ENCODE measurements at places on chromosomes 11 and 22.

DNA sequence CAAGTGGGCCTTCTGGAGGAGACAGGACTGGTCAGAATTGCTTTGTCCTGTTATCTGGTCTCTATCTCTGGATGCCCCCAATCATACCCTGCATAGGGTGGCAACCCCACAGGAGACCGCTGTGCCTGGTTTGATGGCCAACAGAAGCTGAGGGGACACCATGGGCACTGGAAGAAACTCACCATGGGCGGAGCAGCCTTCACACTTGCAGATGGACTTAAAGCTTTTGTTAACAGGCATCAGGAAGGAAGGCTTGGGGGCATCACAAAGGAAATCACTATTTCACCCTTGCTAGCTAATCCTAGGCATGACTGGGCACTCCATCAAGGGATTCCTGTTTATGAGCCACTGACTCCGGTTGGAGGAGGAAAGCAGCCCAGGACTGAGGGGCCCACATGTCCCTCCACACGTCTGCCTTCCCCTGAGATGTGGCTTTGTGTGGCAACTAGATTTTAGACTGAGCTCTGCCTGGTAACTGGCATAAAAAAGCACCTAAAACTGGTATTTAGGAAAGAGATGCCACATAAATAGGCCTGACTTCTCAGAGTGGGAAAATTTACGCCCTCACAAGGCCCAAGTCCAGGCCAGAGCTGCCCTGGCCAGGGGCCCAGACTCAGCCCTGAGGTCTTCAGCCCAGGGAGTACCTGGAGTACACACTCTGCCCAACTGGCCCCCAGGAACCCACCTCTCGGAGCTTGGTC is 57.0 kb upstream of the LYVE1 start:
- DNase-seq: no peak

DNA sequence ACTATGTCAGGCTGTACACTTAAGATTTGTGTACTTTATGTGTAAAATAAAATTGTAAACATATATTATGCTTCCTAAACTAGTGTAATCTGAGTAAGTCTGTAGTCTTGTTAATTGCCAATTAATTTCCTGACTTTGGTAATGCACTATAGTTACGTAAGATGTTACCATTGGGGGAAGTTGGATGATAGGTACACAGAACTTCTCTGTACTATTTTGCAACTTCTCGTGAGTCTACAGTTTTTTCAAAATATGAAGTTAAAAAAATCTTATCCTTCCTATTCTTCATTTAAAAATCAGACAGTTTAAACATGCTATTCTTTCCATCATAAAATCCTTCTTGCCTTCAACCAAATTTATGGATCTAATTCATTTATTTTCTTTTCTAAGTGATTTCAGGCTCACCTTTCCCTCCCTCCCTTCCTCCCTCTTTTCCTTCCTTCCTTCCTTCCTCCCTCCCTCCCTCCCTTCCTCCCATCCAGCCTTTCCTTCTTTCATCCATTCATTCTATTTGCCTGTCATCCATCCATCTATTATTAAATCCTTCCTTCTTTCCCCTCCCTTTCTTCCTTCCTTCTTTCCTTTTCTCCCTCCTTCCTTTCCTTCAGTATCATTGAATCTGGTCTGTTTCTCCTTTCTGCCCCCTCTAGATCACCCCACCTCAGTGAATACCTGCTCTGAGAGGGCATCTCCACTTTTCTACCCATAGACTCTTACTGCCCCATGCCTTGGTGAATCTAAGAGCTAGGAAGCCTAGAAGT is 22.1 kb upstream of the ASCC2 start:
- DNase-seq: no peak

GRCh38 chr11:16743478-16743877 is 5.0 kb downstream of the C11orf58 start:
- DNase-seq: no peak

DNA sequence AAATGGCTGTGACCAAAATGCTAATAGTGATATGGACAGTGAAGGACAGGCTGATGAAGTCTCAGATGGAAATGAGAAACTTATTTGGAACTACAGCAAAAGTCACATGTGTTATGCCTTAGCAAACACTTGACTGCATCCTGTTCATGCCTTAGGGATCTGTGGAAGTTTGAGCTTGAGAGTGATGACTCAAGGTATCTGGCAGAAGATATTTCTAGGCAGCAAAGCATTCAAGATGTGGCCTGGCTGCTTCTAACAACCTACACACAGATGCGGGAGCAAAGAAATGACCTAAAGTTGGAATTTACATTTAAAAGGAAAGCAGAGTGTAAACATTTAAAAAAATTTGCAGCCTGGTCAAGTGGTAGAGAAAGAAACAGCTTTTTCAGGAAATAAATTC is 28.1 kb upstream of the CD81 start:
- no peak for DNase-seq

GRCh38 chr11:17810746-17811145 is 76.2 kb downstream of the KCNC1 start:
- DNase-seq: no peak

DNA sequence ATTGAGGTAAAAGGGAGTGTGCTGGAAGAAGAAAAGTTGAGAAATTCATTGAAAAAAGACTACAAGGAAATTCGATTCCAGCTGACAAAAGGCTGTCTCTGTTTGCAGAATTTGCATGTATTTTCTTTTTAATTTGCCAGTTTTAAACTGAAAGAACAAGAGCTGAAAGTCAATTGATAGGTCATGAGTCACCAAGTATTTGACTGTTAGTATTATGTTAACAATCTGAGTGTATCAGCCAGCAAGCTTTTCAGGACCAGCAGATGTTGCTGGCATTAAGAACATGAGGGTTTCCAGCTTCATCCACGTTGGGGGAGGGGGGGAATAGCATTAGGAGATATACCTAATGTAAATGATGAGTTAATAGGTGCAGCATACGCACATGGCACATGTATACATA is 726.7 kb downstream of the METTL15 start:
- DNase-seq: no peak

DNA sequence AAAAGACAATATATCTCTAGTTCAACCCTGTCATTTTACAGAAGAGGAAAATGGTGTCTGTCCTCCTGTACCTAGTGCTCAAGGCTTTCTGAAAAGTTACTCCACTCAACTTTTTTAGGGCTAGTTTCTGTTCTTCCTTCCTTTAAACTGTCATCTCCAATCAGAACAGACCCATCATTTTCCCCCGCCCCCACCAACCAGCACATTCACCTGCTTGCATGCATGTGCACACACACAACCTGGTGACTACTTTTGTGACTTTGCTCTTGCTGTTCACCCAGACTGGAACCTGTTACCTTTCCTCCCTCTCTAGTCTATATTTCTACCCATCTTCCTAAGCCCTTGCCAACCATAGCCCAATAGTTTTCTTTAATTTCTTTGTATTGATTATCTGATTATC is 5.6 kb downstream of the FBXO7 start:
- DNase-seq: no peak

DNA sequence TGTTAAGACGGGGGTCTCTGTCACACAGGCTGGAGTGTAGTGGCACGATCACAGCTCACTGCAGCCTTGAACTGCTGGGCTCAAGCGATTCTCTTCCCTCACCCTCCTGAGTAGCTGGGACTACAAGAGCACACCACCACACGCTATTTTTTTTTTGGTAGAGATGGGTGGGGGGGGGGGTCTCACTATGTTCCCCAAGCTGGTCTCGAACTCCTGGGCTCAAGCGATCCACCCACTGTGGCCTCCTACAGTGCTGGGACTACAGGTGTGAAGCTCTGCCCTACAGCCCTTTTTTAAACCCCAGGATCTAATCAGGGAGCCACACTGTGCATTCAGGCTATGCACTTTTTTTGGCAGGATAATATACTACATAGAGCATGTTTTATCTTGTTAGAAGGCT is 1.4 kb upstream of the DHCR7 start:
- DNase-seq: no peak
